ENCODE measurements at places on chromosomes 12 and 14. TPM values are rescaled to one million over a fixed set of nuclear protein-coding genes. Genes with fewer than 3 reads are reported as not detected.

GRCh38 chr14:48954446-48954845 is 631.7 kb downstream of the RPS29 start:
- no peak for DNase-seq

DNA sequence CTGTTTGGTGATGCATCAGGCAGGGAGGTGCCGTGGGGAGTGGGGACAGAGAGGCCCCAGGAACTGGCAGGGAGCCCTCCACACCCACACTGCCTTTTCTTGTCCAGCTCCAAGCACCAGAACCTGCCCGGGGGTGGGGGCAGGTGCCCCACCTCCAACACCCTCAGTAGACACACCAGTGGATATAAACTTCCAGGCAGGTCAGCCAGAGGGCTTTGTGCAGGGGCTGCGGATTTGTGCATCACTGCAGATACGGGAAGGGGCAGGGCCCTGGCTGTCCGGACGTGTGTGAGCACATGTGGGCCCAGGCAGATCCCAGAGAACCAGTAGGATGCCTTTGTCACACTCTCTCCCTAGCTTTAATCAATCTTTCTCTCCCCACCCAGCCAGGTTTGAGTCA is 1.3 kb upstream of the TGM1 start:
- no peak for DNase-seq

SEC23A gene
- total RNA-seq = 78.9 TPM

GRCh38 chr12:42612231-42612613 is 22.7 kb upstream of the PRICKLE1 start:
- DNase-seq = no peak

PROX2 gene
- not detected for total RNA-seq

SLC6A15 gene
- not detected for total RNA-seq

All from heart right ventricle (tissue), 16 donors.